ENCODE measurements at places on chromosomes 7 and 10.
A peak's percentile ranks its signal among the peaks of the same experiment; 100 is the strongest.

DNA sequence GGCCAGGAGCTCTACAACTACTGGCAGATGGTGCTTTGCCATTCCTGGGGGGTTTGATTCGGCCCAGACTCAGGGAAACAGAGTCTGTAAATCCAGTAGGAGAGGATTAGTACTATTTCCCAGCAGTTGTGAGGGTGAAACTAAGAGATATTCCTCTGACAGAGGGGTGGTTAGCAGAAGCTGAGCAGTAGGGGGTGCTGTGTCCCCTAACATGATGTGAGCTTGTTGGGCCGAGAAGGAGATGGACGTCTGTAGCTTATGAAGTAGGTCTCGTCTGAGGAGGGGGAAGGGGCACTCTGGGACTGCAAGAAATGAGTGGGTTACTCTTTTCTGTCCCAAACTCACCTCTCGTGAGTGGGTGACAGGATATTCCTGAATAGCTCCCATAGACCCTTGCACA, 179.2 kb upstream of the MBL2 start:
- DNase-seq, result peak; percentile 25

DNA sequence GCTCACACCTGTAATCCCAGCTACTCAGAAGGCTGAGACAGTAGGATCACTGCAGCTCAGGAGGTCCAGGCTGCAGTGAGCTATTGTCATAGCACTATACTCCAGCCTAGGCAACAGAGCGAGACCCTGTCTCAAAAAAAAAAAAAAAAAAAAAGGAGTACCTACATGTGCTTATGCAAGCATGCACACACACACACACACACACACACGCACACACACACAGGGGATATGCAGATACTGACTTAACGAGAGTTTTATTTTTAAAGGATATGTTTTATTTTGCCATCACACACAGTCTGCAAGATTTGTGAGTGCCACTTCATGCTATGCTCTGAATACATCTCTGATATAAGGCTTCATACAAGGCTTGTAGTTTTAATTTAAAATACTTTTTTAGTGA, 479.3 kb downstream of the NEBL start:
- DNase-seq, result no peak

- DNase-seq, result peak; percentile 51
Observed at GRCh38 chr10:74824900-74825370, 1.5 kb upstream of the KAT6B start.

- no peak for DNase-seq
Observed at GRCh38 chr7:26599982-26600381, 264.4 kb downstream of the SKAP2 start.

- DNase-seq, result no peak
Observed at GRCh38 chr7:15291699-15292098, 270.1 kb downstream of the AGMO start.

- DNase-seq, result no peak
Observed at GRCh38 chr10:7151538-7151937, 259.3 kb downstream of the SFMBT2 start.

- DNase-seq, result no peak
Observed at GRCh38 chr7:103752995-103753394, 236.5 kb downstream of the RELN start.

DNA sequence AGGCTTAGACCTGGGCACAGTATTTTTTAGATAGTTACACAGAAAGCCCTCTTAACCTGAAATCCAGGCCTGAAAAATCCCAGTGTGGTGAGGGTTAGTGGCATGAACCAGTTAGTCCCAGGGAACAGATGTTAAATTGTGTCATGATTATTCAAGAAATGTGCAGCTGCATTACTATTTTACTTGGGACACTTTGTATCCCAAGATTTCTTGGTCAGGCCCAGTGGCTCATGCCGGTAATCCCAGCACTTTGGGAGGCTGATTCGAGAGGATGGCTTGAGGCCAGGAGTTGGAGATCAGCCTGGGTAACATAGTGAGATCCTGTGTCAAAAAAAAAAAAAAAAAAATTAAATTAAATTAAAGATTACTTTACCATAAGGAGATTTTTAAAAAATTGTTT, 36.0 kb upstream of the OTUD1 start:
- DNase-seq, result no peak

DNA sequence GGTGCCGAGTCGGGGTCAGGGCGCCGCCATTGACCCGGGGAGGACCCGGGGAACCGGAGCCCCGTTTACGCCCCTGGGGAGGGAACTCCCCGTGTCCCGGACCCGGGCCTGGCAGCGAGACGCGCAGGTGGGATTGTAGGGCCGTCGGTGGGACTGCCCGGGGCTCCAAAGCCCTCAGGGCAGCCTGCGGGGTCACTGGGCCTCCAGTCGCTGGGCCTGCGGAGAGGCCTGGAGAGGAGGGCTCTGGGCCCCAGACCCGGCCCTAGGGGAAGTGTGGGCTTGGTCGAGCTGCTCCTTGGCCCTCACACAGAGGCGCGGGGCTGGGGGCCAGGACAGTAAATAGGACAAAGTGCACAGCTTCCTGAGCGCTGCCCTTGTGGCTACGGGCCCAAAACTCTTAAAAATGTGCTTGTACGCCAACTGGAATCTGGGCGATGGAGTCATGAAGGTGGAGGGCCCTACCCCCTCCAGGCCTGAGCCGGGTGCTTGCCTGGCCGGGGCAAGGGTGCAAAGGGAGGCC, 657 bp downstream of the ECHDC3 start:
- DNase-seq, result no peak

DNA sequence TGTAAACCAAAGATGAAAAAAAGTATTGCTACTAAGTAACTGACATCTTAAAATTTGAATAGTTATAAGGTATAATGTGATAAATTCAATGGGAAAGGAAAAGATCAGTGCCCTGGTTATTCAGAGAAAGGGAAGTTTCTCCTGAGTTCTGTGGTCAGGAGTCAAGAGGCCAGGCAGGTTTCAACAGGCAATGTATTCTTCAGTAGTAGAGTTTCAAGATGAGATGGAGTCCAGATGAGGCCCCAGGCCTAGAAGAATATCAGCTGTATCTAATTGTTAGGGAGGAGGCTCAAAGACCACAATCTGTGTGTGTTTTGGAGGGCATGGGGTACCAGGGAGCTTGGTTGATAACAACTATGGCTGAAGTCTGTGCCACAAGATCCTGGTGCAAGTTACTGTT, 101.4 kb upstream of the DLX6 start:
- DNase-seq, result no peak

- DNase-seq, result no peak
Observed at GRCh38 chr10:60009276-60009675, 102.9 kb upstream of the CCDC6 start.

GRCh38 chr7:10939237-10939910, 34.3 kb upstream of the PHF14 start:
- DNase-seq, result no peak

GRCh38 chr10:15333909-15334649, 37.0 kb downstream of the FAM171A1 start:
- no peak for DNase-seq

GRCh38 chr10:28774051-28774995, 97.0 kb downstream of the BAMBI start:
- DNase-seq, result no peak

- peak; percentile 25 for DNase-seq
Observed at GRCh38 chr10:127563718-127564553, 14.8 kb downstream of the NPS start.

DNA sequence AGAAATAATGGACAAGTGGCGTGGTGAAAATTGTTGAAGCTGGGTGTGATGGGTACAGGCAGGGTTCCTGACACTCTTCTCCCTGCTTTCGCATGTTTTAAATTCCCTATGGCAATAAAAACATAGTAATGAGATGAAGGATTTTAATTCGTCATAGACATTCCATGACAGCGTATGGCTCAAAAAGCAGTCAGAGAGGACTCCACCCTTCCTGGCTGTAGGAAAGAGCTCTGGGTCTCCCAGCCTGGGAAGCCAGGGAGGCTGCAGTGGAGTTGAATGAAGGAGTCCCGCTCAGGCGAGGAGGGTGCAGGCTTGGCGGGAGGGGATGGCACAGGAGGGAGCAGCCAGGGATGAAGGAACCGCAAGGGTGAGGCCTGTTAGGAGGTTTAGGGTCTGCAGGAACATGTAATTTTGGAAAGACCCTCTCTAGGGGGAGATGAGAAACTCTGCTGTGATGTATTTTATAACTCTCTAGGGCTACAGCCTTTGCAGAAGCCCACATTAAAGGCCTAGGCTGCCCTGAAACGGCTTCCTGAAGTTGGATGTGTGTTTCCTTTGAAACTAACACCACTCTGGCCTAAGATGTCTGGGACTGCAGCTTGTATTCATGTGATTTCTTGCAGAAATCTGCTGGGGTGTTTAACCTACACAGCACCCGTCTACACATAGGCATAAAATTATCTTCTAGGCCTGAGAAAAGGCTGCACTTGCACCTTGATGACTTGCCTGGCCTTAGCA, 7.6 kb upstream of the LARP4B start:
- DNase-seq, result no peak

DNA sequence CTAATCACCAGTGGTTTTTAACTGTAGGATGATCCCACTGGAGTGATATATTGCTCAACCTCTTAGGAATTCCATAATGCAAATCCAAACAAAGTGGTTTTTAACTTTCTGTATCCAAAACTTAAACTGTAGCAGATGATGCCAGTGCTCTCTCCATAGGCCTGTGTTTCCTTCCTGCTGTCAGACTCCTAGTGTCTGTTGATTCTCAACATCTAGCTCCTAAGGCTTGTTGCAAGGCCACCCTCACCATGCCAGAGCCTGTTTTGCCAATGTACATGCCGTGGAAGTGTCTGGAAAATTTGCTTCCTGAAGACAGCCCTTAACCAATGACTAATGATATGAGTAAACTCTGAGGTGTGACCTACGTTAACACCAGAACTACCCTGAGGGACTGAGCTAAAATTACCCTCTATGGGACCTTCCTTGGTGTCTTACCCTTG, 39.3 kb downstream of the C1GALT1 start:
- DNase-seq, result no peak

DNA sequence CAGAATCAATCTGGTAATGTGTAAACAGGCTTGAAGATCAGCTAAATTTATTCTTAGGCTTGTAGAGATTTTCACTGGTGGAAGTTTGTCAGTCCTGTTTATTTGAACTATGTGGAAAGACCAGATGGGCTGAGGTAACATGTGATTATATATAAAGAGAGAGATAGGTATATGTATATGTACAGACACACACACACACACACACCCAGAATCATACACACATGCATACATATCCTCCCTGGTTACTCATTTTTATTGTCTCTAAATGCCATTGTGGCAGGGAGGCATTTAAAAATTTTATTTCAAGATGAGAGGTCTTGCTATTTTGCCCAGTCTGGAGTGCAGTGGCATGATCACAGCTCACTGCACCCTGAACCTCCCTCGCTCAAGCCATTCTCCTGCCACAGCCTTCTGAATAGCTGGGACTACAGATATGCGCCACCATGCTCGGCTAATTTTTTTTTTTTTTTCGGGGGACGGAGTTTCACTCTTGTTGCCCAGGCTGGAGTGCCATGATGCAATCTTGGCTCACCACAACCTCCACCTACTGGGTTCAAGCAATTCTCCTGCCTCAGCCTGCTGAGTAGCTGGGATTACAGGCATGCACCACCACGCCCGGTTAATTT, 78.1 kb upstream of the CYTH3 start:
- no peak for DNase-seq

DNA sequence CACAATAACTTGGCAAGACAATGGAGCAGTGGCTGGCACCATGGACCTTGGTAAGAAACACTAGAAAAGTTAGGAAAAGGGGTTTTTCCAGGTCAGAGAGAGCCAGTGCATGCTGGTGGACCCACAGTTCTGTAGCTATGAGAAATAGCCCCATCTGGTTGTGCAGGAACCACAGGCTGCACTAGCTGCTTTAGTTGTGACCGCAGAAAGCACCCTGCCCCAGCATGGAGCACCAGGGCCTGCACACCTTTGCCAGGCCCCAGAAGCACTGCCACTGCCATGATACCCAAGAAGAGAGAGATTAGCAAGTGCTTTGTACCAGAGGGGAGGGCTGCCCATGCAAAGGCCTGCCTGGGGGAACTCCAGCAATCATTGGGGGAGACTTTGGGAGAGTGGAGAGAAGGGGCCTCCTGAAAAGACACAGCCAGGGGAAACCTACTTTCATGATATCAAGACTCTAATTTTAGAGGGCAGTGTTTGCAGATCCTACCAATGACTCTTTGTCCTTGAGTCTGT, 256.1 kb upstream of the C7orf33 start:
- no peak for DNase-seq

GRCh38 chr7:98022531-98022930, 32.5 kb upstream of the OCM2 start:
- no peak for DNase-seq

- no peak for DNase-seq
Observed at GRCh38 chr10:29957907-29958331, 101.5 kb downstream of the JCAD start.

GRCh38 chr7:36564489-36564888, 159.8 kb downstream of the AOAH start:
- no peak for DNase-seq

GRCh38 chr10:77268721-77269120, 368.9 kb downstream of the KCNMA1 start:
- no peak for DNase-seq

- DNase-seq, result no peak
Observed at GRCh38 chr7:45657890-45658715, 83.9 kb downstream of the ADCY1 start.

DNA sequence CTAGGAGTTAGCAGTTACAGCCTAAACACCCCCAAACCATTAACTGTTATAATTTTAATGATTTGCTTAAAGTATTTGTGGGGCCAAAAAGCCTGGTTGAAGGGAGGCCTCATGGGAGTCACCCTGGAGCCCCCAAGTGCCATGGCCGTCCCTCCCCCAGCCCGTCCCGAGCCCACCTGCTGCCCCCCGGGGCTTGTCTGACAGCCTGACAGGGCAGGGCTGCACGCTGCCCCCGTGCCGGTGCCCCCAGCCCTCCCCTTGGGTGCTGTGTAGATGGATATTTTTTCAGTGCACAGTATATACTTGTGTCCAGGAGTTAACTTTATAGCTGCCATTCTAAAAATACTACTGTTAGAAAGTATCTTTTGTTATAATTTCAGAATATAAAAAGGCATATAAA, 108.4 kb downstream of the CYTH3 start:
- DNase-seq, result no peak

GRCh38 chr7:140069298-140069949, 6.7 kb upstream of the PARP12 start:
- DNase-seq, result no peak

DNA sequence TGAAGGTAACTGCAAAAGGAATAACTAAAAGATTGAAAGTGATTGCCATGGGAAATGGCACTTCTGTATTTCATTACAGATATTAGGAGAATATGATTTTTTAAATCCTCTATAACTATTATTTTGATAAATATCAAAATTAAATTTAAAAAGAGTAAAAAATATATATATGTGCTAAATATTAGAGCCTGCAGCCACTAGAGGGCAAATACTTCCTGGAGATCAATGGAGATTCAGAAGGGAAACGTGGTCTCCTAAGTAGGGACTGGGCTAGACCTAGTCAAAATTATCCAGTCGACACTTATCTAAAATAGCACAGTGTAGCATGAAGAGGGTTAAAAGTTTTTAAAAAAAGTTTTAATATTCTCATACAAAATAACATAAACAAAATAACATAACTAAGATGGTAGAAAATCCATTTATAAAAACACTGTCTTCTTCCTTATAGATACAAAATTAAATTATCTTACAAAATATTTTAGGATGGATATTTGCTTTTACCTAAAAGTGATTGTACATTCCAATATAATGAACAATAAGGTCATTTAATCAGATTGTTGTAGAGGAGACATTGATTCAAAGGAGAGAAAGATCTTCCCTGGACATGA, 434.3 kb downstream of the MDFIC start:
- DNase-seq, result peak; percentile 0

- no peak for DNase-seq
Observed at GRCh38 chr10:78813998-78814399, 254.8 kb upstream of the ZMIZ1 start.
